ENCODE measurements at places on chromosomes 2 and 18. TPM values are rescaled to one million over a fixed set of nuclear protein-coding genes. Genes with fewer than 3 reads are reported as not detected.

The ZCCHC2 gene
- total RNA-seq = 18.5 TPM

DNA sequence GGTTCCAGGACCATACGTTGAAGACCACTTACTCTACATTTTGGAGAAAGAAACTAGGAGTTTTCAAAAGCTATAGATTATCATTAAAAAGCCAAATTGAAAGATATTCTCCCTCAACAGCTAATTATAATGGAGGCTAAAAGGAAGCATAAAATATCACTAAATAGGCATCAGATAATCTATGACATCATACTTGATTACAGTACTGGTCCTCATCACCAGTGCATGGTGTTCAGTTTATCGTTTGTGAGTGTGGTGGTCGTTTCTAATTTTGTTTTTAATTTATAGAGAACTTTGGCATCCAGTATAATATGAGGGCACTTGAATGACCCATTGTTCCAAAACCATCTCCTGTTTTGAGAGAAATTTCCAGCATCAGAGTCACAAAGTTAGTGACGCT lies 80.9 kb downstream of the HNRNPLL start:
- H3K27me3 ChIP-seq = peaks cover 10% of the 10 kb centered on the region
- H3K27ac ChIP-seq = no peak overlapping the region
- H3K36me3 ChIP-seq = no peaks in the 10 kb centered on the region
- no peak for DNase-seq
- peaks cover 7% of the 10 kb centered on the region for H3K4me1 ChIP-seq

- no peak overlapping the region for H3K4me3 ChIP-seq
- no peaks in the 10 kb centered on the region for H3K36me3 ChIP-seq
- no peak overlapping the region for H3K27ac ChIP-seq
- no peak for DNase-seq
- H3K27me3 ChIP-seq = no peaks in the 10 kb centered on the region
- H3K4me1 ChIP-seq = no peaks in the 10 kb centered on the region
Observed at GRCh38 chr2:144890828-144891227, 370.9 kb upstream of the ZEB2 start.

- H3K4me3 ChIP-seq = no peak overlapping the region
- no peaks in the 10 kb centered on the region for H3K36me3 ChIP-seq
- peaks cover 2% of the 10 kb centered on the region for H3K4me1 ChIP-seq
Observed at GRCh38 chr2:20662308-20662937, 4.5 kb upstream of the GDF7 start.

DNA sequence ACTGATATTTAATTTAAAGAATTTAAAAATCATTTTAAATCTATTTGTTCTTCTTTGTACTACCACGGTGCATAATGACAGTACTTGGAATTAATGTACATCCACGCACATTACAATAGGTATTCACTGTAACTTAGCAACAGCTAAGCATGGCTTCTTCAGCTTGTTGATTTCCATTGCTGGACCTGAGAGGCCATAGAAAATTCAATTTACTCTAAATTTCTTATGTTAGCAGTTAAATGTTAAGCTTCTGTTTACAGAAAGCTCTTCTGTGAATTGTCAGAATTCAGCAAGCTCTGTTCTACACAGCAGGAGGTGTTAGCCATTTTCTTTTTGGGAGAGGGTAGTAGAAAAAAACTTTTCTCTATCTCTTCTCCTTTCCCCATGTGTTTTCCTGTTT lies 1149.3 kb upstream of the CDH2 start:
- H3K36me3 ChIP-seq = no peaks in the 10 kb centered on the region
- H3K4me3 ChIP-seq = no peak overlapping the region
- no peaks in the 10 kb centered on the region for H3K27me3 ChIP-seq
- no peak overlapping the region for H3K27ac ChIP-seq
- no peak for DNase-seq
- no peaks in the 10 kb centered on the region for H3K4me1 ChIP-seq

- no peak for DNase-seq
- peaks cover 3% of the 10 kb centered on the region for H3K27me3 ChIP-seq
- H3K36me3 ChIP-seq = peaks cover 3% of the 10 kb centered on the region
- no peak overlapping the region for H3K27ac ChIP-seq
- H3K4me3 ChIP-seq = no peak overlapping the region
Observed at GRCh38 chr18:8374676-8375075, 234.6 kb upstream of the RAB12 start.

DNA sequence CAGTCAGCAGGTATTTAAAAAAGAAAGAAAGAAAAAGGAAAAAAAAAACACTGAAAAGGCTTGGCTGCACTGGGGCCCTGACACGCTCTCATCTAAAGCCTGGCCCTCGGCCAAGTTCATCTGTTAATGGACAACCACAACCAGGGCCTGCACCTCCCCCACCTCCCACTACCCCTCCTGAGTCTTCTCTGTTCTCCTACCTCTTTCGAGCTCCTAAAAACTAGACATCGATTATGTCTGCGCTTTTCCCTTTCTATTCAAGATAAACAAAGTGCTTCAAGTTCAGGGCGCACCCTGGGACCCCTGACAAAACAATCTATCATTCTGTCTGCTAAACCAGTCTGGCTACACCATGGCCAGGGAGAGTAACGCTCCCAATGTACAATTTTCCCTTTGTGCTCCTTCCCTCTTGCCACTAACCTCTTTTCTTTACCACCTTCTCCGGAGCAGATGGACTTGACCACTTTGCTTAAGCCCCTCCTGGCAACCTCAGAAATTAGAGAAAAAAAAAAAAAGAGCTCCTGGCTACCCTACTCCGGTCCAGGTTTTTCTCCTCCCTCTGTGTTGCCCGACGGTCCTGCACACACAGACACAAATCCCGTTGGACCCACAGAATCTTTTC lies 22.7 kb downstream of the BCL11A start:
- peak overlapping the region; percentile 63 for H3K4me3 ChIP-seq
- peaks cover 8% of the 10 kb centered on the region for H3K27me3 ChIP-seq

DNA sequence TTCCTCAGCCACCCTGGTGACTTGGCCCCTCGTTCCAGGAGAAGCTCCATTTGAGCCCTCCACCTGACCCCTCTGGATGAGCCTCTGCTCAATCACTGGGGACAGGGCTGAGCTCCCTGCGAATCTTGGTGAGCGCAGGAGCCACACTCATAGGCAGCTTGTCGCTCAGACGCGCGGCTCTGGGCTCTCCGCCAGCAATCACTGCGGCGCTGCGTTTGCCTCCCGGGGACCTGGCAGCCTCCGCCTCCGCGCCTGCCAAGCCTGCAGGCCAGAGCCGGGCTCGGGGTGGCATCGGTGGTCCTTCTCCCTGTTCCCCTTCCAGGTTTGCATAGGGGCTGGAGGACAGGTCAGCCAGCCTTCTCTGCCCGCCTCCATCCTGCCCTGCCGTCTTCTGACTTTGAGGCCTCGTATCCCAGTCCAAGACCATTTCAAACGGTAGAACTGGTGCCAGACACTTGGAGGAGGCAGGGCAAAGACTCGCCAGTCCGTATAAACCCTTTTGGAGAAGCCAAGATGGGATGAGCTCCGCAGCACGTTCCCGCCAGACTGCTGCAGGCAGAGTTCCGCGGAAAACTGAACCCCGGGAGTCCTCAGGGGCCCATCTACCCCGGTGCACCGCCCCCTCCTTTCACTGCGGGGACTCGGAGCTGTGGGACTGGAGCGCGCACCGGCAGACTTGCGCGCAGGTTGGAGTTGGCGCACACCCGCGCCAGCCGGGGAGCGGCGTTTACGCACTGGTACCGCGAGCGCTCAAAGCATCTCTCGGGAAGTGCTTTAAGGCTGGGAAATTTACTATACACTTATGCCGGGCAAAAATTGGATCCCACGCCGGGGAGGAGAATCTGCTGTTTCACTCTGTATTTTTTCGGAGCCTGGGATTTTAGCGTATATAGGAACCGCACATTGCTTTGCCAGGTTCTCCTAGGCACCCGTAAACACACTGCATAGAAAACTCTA lies 1.1 kb upstream of the TACR1 start:
- peak; percentile 25 for DNase-seq
- no peaks in the 10 kb centered on the region for H3K36me3 ChIP-seq
- H3K27ac ChIP-seq = no peak overlapping the region
- H3K27me3 ChIP-seq = peaks cover 89% of the 10 kb centered on the region
- peak overlapping the region; percentile 71 for H3K4me3 ChIP-seq
- H3K4me1 ChIP-seq = peaks cover 15% of the 10 kb centered on the region

- H3K4me1 ChIP-seq = no peaks in the 10 kb centered on the region
- no peak for DNase-seq
- no peaks in the 10 kb centered on the region for H3K36me3 ChIP-seq
- peaks cover 43% of the 10 kb centered on the region for H3K27me3 ChIP-seq
Observed at GRCh38 chr2:133607679-133608078, 39.4 kb upstream of the NCKAP5 start.
